Occipital lobe (tissue), 3 donors: ENCODE measurements at places on chromosomes 12 and 14. TPM values are rescaled to one million over a fixed set of nuclear protein-coding genes. Genes with fewer than 3 reads are reported as not detected.

The ETFBKMT gene
- total RNA-seq = 3.4 TPM

- DNase-seq = no peak
Observed at GRCh38 chr14:103550451-103551337, 11.8 kb downstream of the BAG5 start.

- DNase-seq = no peak
Observed at GRCh38 chr14:70097576-70098249, 91.0 kb downstream of the SLC8A3 start.

GRCh38 chr12:72203764-72204335 lies 68.3 kb upstream of the TRHDE start:
- DNase-seq = no peak

DNA sequence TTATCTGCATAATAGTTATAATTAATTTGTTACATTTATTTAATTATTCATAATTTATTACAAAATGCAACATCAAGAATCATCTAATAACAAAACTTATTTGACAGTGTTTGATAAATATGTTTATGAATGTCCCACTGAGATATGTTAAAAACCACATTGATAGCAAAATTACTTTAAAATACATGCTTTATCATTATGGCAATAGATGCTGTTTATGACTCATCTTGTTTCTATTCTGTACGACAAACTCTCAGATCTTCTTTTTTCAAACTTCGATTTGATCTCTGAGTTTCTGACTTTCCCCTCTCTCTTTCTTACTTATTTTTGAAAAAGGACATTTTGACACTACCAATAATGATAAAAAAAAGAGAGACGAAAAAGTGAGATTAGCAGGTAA lies 56.8 kb upstream of the LRRK2 start:
- no peak for DNase-seq

DNA sequence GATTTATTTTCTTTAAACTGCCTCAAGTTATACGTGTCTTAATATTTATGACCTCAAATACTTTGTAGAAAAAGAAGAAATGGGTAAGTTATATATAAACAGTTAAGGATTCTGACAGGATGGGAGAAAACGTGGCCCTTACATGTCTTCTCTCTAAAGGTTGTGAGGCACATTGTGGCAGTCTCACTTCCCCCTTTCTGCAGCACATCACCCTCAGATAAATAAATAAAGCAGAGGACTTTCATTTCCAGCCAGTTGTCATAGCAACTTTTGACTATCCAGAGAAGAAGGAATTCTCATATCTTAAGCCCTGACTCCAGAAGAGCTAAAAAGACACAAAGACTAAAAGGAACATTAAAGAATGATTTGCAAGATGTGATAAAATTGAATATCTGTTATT lies 28.8 kb upstream of the CEP83 start:
- no peak for DNase-seq
